ENCODE measurements at places on chromosomes 13 and 19.

DNA sequence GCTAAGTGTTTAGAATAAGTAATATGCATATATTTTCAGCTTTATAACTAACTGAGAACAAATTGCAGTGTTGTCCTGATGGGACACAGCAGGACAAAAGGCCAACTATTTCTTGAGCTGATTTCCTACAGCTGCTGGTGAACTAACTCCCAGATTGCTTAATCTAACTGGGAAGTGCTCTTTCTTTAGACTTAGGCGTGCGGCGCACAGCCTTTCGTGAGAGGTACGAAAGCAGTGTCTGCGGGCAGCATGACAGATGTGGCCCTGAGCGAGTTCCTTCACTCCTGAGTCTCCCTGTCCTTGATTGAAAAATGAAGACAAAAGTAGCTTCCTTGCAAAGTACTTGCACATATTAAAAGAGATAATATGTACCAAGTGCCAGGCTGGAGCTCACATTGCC, 47.3 kb upstream of the NPAS1 start:
- DNase-seq, result no peak

- DNase-seq, result no peak
Observed at GRCh38 chr19:806815-807421, 9.7 kb downstream of the PTBP1 start.

DNA sequence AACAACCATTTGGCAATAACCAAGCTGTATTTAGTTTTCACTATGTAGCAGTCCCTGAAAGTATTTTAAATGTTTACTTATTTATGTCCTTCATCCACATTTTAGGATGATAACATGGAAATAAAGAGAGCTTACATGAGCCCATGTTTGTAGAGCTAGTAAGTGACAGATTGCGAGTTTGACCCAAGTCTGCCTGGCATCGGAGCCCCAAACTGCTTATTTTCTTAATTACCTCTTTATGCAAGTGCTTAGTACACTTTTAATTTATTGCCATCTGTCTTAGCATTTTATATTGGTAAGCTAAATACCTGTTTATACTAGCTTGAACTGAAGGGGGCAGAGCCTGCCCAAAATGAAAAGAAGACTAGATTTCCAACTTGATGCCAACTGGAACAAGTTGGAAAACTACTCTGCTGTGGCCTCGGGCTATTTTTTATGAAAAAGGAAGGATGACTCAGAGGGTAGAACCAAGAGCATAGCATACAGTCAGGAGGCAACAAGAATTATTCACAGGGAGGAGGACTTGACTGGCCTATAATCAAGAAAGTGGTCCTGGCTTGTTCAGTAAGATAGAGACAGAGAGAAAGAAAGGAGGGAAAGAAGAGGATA, 150.2 kb downstream of the NDFIP2 start:
- peak; percentile 84 for DNase-seq

DNA sequence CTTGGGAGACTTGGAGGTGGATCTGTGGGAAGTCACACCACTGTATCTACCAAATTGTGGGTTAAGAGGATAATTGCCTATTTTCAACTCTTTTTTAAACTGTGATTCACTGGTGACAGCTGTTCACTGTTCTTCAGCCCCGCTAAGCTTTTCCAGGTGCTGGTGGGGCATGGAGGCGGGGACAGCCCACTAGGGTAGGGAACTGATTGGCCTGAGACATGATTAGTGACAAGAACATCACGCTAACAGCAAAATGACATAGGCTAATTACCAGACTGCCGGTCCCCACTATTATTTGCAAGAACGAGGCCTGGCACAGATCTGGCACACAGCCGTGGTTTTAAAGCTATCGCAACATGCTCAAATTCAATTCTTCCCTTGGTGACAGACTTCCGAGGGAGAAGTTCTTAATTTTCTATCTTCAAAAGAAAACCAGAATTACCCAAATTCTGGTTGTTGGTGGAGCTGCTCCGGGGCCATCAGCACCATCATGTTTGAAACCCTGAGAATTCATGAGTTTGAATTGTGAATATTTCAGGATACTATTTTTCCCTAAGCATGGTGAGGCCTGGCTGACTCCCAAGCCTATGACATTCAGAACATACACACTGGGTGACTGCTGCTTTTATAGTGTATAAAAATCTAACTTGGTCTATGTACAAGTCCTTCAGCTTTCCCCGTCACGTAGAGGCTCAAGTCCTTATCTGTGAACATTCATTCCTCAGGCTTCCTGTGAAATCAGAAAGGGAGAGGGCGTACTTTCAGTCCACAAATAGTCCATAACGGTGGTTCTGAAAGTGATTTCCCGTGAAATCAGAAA, 17.9 kb downstream of the DOCK9 start:
- no peak for DNase-seq

- DNase-seq, result no peak
Observed at GRCh38 chr13:110394371-110394841, 87.3 kb downstream of the COL4A2 start.

DNA sequence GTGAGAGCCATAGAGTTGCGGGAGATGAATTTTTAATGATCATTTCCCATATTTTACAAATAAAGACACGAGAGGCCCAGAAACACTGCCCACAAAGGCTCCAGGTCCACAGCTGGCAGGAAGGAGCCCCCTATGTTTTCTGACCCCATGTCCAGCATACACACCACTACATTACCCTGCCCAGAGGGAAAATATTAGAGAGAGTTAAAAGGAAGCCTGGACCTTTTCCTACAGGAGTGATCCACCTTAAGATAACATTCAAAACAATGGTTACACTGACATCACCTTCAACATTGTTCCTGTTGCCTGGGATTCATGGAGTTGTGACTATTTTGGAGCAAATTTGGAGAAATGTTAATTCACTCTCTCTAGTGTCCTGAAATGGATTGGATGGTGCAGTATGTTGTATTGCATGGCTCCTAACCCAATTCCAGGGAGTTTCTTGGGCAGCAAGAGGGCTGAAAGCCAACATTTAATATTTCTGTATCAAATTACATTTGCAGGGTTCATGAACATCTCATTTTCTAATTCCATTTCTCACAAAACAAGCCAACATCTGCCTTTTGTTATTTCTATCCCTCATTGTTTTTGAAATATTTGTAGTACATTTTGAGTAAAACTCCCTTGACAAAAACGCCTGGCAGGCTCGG, 172.5 kb downstream of the DLEU7 start:
- DNase-seq, result no peak

- no peak for DNase-seq
Observed at GRCh38 chr13:40186041-40186440, 480.4 kb downstream of the FOXO1 start.

DNA sequence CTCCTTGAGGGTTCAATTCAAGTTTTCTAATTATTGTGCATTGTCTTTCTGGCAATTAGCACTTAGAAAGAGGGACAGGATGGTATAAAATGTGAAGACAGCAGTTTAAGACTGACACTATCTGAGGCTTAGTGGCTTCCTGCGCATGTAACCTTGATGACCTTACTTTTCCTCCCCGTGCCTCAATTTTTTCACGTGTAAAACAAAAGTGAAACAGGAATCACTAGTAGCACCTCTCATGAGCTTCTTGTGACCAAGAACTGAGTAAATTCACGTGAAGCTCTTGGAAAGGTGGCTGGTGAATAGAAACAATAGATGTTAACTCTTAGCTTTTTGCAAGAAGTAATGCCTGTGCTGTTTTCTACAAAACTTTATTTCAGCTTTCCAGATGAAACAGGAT, 233.9 kb downstream of the LMO7 start:
- no peak for DNase-seq

- DNase-seq, result no peak
Observed at GRCh38 chr13:36108342-36108741, 22.8 kb downstream of the DCLK1 start.

DNA sequence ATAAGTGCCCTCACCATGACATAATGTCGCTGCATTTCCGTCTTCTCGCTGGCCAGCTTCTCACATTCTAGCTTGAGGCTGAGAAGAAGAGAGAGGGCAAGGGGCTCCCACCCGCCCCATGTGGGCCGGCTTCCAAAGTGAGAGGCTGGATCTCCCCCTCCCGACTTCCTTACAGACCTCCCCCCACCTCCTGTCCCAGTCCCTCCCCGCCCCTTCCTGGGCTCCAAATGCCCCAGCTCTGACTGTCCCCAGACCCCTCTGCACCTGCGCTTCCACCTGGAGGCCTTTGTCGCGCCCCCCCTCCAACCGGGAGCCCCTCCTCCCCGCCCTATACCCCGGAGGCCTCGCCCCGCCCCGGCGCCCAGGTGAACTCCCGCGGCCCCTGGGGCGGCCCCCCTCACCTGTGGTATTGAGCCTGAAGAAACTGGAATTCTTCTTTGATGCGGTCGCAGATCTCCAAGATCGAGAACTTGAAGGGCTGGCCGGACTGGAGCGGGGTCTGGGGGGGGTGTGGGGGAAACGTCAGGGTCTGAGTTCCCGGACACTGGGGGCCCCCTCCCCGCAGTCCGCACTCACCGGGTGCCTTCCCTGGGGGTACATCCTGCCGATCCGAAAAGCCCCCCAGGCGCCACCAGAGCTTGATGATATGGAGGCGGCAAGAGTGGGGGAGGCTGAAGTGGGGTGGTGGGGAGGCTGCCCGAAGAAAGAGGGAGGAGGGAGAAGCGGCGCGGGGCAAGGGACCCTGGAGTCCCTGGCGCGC, 595 bp downstream of the TLE2 start:
- DNase-seq, result no peak

DNA sequence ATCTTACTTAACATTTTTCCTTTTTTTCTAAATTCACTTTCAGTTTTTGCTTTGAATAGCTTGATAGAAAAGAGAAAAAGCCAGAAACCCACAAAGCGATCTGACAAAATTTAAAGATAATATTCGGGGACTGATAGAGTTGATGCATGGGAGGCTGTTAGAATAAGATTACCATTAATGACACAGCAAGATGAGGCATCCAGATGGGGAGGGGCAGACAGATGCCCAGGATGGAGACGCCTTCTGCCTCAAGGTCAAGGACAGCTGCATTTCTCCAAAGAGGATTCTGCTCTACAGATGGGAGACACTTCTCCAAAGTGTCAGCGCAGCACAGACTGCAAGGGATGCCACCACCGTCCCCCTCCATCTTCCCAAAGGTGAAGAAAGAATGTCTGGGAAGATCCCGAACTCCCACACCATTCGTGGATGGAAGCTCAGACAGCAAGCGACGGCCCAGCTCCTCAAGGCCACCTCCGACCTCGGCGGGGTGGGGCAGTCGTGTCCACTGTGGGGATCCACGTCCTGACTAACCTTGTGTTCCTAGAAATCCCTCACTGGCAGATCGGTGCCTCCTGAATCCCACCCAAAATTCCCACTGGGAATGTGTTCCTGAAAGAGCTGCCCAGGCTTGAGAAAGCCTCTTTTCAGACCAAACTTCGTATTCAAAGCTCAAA, 32.9 kb downstream of the NAXD start:
- DNase-seq, result no peak

DNA sequence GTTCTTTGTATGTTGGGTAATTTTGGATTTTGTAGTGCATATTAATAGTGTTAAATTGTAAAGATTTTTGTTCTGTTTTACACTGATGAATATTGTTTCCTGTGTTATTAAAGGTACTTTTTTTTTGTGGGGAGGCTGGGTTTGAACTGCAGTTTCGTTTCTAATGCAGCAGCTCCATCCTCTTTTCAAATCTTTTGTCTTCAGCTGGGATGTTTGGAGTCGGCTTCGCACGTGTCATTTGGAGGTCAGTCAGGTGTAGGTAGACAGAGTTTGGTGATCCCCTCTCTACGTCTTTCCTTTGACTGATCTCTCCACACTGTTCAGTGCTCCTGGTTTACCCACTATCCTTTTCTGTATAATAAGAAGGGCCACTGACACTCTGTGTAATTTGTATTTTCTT, 30.3 kb downstream of the TDRD3 start:
- DNase-seq, result no peak

DNA sequence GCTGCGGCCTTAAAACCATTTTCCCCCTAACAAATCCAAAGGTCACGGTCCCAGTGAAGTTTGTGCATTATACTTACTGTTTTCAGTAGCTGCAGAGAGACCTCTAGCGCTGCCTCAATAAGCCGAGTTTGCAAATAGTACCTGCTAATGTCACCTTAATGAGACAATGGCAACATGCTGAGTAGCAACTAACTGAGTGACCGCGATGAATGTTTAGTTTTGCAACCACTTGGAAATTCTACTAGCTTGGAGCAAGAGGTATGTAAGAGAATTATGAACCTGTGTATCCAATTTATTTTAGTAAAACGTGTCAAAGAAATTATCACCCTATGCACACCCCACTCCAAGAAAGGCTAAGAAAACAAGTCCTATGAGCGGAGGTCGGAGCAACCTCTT, 1.2 kb downstream of the KPNA3 start:
- DNase-seq, result no peak

DNA sequence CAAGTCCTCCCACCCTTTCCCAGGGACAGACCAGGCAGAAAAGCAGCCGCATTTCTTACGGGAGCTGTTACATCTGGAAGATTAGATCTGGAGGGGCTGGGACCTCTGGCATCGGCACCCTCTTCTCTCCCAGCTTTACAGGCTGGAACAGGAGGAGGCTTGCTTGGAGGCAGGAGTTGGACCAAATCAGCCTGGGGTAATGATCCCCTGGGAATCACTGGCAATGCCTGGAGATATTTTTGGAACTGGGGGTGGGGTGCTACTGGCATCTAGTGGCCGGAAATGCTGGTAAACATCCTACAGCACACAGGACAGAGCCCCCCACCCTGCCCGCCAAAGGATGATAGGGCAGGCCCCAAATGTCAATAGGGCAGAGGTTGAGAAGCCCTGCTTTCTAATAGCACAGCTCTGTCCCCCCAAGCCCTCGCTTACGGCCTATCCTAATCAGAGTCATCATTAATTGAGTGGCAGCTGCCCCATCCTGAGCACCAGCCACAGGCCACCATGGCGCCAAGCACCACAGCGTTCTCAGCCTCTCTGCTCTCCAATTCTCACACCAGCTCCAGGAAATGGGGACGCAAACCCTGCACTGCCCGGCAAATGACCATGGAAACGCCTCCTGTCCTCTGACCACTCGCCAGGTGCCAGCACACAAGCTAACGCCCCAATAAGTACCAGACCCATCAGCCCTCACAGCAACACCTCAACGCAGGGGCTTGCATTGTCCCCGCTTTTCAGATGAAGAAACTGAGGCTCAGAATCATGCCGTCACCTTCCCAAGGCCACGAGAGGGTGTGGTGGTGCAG, 20.6 kb downstream of the LRRC4B start:
- no peak for DNase-seq

DNA sequence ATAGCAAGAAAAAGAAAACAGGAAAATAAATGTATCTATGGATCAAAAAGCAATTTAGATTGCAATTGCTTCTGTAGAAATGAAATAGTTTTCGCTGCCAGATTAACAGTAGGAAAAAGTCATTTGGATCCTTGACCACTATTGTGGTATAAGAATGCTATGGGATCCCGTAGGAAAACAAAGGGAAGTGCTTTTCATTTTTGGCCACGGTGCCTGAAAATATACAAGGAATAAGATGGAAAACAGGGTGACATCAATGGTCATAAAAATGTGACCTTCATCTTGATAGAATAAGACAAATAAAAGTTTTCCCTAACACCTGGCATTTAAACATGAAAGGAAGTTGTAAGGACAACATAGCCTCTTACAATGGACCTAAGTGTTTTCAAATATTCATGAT, 622.8 kb downstream of the DACH1 start:
- DNase-seq, result no peak

DNA sequence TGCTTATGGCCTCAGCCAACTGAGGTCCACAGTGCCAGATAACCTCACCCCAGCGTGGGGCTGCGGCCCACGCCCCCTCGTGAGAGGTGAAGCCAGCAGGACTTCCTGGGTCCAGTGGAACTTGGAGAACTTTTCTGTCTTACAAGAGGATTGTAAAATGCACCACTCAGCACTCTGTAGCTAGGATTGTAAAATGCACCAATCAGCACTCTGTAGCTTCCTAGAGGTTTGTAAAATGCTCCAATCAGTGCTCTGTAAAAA, 109.1 kb downstream of the AKAP11 start:
- DNase-seq, result no peak
